Kidney (tissue), 22 donors: ENCODE measurements at places on chromosomes 6 and 20. TPM values are rescaled to one million over a fixed set of nuclear protein-coding genes. Genes with fewer than 3 reads are reported as not detected.

DNA sequence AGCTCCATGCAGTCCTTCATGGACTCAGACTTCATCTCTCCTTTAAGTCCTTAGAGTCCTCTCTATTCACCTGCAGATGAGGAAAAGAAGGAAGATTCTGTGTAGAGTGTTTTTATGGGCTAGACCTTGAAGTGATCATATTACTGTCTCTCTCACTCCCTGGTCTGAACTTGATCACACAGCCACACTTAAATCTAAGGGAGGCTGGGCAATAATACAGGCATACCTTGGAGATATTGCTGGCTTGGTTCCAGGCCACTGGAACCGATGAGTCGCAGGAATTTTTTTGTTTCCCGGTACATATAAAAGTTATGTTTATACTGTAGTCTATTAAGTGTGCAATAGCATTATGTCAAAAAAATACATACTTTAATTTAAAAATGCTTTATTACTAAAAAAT is 59.2 kb upstream of the FOXO3 start:
- DNase-seq: no peak

- DNase-seq: peak; percentile 54
These were observed 47.2 kb downstream of the FOXF2 start for GRCh38 chr6:1436334-1437306.

The AHCY gene
- 70.3 TPM for total RNA-seq

- DNase-seq: no peak
These were observed 19.6 kb upstream of the MICB start for GRCh38 chr6:31478186-31478950.

GRCh38 chr6:16949716-16950115 is 152.1 kb upstream of the STMND1 start:
- DNase-seq: no peak

DNA sequence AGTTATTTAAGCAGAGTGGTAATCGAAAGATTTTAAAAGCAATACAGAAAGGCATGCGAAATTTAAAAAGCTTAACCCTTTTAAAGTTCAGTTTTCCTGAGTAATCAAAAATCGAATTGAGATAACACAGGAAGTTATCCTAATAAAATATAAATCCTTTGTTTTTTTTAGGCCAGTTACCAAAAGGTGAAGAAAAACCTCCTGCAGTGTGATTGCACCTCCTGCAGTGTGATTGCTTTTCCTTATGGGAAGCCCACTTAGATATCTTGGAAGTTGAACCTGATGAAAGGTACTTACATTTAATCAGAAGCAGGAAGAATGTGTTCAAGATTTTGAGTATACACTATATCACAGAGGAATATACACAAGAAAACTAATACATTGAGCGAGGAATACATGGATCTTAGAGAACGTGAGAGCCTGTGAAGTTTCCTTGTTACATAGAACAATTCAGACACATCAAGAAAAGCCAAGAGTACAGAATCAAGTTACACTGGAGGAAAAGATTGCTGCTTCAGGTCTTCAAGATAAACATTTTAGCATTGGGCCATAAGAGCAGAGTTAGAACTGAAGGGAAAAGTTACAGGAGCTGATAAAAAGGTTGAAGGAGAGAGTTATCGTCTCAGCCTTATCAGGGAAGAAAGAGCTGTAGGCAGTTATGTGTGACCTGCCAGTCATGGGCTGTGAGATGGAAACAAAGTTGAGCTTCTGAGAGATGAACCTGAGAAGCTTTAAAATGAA is 7.7 kb upstream of the TMEM181 start:
- DNase-seq: no peak

GRCh38 chr6:351011-351866 is 40.3 kb upstream of the IRF4 start:
- DNase-seq: no peak

- no peak for DNase-seq
These were observed 80.7 kb downstream of the RREB1 start for GRCh38 chr6:7188492-7188891.

The SLC17A2 gene
- total RNA-seq: 0.76 TPM

DNA sequence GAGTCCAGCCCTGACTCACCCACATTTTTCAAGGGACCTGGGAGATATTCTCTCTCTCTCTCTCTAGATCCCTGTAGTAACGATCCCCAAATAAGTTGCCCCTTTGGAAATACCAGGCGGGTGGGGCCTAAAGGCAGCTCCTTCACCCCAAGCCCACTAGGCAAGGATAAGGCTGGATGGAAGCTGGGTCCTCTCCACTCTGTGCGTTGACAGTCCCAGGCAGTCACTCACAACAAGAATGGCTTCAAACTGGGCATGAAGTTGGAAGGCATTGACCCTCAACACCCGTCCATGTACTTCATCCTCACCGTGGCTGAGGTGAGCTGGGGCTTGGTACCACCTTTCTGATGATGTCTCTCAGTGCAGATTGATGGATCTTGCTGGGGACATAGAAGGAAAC is 21.6 kb downstream of the L3MBTL1 start:
- no peak for DNase-seq

DNA sequence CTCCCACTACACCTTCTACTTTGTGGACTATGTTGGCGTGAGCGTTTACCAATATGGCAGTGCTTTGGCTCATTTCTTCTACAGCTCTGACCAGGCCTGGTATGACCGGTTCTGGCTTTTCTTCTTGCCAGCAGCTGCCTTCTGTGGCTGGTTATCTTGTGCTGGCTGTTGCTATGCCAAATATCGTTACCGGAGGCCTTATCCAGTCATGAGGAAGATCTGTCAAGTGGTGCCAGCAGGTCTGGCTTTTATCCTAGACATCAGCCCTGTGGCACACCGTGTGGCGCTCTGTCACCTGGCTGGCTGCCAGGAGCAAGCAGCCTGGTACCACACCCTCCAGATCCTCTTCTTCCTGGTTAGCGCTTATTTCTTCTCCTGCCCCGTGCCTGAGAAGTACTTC is 16.5 kb upstream of the EFHC1 start:
- no peak for DNase-seq

- DNase-seq: no peak
These were observed 10.9 kb downstream of the TFB1M start for GRCh38 chr6:155303361-155303870.

DNA sequence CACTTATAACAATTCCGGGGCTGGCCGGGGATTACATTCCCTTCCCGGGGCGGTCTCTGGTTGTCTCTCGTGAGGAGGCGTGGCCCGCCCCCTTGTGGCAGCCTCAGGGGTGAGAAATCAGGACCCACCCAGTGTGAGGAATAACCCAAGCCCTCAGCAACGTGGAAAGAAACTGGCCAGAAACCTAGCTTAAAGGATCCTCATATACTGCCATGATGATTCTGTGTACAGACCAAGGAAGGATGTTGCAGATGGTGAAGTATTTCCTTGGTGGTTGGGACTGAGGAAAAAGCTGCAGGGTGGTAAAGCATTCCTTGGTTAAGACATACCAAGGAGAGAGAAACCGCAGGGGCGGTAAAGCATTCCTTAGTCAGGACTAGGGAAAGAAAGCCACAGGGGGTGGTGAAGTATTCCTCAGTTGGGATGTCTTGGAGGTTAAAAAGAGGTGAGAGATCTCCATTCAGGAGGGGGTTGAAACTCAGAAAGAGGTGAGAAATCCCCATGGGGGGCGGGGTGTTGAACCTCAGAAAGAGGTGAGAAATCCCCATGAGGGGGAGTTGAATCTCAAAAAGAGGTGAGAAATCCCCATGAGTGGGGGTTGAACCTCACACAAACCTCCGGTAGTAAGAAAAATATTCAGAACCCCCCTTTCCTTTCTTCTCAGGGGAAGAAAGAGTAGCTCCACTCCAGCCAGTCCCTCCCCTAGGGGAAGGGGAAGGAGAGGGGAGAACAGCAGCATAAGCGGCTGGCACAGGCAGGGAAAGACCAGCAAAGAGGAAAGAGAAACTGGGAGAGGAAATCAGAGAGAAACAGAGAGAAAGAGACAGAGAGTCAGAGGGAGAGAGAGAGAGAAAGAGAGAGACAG is 238.1 kb downstream of the RNGTT start:
- peak; percentile 45 for DNase-seq

- DNase-seq: no peak
These were observed 39.8 kb upstream of the MYL9 start for GRCh38 chr20:36501367-36502006.

The CST5 gene
- not detected for total RNA-seq

DNA sequence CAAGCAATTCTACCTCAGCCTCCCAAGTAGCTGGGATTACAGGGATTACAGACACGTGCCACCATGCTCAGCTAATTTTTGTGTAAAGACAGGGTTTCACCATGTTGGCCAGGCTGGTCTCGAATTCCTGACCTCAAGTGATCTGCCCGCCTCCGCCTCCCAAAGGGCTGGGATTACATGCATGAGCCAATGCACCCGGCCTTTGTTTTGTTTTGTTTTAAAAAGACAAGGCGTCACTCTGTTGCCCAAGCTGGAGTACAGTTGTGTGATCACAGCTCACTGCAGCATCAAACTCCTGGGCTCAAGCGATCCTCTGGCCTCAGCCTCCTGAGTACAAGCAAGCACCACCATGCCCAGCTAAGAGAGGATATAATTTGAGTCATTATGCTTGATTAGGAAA is 5.4 kb downstream of the SERINC3 start:
- no peak for DNase-seq

DNA sequence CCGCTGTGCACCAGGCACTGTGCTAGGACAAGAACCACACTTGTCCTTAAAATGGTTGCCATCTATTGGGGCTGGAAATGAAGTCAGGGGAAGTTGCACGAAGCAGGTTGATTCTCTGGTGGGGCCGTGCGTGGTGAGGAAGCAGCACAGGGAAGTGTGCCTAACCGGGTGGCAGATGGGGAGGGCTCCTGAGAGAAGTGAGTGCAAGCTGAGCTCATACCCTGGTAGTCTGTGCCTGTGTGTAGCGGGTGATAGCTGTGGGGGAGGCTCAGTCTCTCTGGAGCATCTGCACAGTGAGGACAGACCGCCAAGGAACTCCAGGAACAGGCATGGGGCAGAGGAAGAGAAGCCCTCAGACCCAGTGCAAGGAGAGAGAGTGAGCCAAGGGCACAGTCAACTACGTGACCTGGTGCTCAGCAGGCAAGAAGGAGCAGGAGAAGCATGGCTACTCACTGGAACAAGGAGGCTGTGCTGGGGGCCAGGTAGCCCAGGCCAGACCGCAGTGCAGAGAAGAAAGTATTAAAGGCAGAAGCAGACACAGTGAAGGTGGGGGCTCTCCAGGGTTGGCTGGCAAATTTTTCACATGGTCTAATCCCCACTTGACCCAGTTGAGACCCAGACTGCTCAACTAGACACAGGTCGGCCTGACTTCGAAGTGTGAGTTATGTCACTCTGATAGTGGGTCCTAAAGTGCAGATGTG is 155.0 kb downstream of the CDH26 start:
- DNase-seq: no peak

- DNase-seq: no peak
These were observed 87.6 kb upstream of the GCM1 start for GRCh38 chr6:53236241-53236640.

- DNase-seq: no peak
These were observed 278.8 kb downstream of the CDC5L start for GRCh38 chr6:44666324-44666723.

The TCP11 gene
- 0.50 TPM for total RNA-seq

GRCh38 chr6:125474061-125474460 is 172.3 kb upstream of the HDDC2 start:
- no peak for DNase-seq

The KCNS1 gene
- 2.9 TPM for total RNA-seq

GRCh38 chr6:135994857-135995544 is 143.5 kb downstream of the PDE7B start:
- no peak for DNase-seq

The PPP1R3G gene
- 1.9 TPM for total RNA-seq

DNA sequence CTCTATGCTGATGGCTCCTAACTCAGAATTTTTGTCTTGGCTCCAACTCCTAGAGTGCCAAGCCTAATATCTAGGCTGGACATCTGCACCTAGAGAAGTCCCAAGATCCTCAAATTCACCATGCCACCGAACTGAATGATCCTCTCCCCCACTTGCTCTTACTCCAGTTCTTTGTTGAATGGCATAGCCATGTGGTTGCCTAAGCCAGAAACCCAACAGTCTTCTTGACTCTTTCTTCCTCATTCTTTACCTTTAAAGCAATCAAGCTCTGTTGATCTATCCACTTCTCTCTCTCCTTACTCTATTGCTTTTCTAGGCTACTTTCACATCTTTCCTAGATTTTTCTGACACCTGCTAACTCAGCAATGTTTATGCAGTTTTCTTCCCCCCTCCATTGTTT is 126.5 kb upstream of the FOXO3 start:
- DNase-seq: no peak

The SLC26A8 gene
- total RNA-seq: 0.22 TPM

- DNase-seq: no peak
These were observed 8.9 kb upstream of the LPIN3 start for GRCh38 chr20:41331731-41332130.

DNA sequence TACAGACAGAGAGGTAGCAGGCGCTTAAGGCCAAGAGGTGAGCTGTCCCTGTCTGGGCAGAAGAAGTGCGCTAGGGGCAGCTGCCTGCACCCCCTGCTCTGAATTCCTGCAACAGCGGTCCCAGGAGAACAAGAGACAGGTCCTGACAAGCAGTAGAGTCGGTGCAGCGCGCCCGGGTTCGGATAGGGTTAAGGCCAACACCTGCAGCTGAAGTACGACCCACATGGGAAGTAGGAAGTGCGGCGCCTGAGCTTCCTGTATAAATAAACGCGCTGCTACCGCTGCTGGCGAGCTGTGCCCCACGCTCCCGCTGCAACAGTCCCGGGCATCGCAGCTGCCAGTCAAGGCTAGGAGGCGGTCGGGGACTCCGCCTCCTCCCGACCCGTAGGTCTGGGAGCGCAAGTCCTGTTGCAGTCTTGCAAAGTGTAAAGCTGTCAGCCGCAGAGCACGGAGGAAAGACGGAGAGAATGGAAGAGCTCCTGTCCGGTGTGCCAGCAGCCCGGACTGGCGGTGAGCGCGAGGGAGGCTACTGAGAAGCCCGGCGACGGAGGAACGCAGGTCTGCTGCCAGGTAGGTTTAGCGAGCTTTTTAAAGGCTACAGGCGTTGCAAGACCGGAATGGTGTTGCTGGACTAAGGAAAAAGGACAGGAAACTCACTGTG is at the start of gene RNF144B:
Gene RNF144B (plus strand): TSS at position 290 of the 661 bp plus-strand sequence. CDS start 12,185 bp downstream, outside the sequence.
- DNase-seq: peak; percentile 93

The USP49 gene
- total RNA-seq: 3.4 TPM

The RAB44 gene
- 1.5 TPM for total RNA-seq

The OSER1 gene
- 33.5 TPM for total RNA-seq

The CCN6 gene
- 6.7 TPM for total RNA-seq

The TUBB2A gene
- 49.8 TPM for total RNA-seq

The MYH7B gene
- total RNA-seq: 0.76 TPM

GRCh38 chr6:15658181-15658744 is 4.6 kb downstream of the DTNBP1 start:
- no peak for DNase-seq

- no peak for DNase-seq
These were observed 74.1 kb upstream of the HDDC2 start for GRCh38 chr6:125375821-125376220.

- no peak for DNase-seq
These were observed 20.1 kb downstream of the ZC2HC1B start for GRCh38 chr6:143884216-143884900.

GRCh38 chr6:42022755-42023384 is 27.5 kb upstream of the TAF8 start:
- no peak for DNase-seq

The RTF2 gene
- total RNA-seq: 75.1 TPM

DNA sequence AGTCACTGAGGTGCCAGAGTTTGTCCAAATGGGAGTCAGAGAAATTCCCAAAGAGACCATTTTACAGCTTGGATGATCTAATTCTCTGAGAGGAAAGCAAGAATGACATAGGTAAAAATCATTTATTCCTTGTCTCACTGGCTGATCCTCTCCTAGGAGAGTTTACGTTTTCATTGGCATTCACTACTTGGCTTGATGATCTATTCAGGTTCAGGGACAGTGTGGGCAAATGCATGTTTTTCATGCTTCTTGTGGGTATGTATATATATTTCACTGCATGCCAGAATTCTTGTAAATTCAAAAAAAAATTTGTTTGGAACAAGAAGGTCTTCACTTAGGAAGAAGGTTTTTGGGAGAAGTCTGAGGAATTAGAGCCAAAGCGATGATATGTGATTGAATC is 403.4 kb upstream of the JAG1 start:
- DNase-seq: no peak
